ENCODE measurements at places on chromosomes 2 and 18. TPM values are rescaled to one million over a fixed set of nuclear protein-coding genes. Genes with fewer than 3 reads are reported as not detected.

Gene GAREM2
- 16.9 TPM for total RNA-seq

Gene FEV
- 51.1 TPM for total RNA-seq

Gene TMEM169
- total RNA-seq, result 2.1 TPM

DNA sequence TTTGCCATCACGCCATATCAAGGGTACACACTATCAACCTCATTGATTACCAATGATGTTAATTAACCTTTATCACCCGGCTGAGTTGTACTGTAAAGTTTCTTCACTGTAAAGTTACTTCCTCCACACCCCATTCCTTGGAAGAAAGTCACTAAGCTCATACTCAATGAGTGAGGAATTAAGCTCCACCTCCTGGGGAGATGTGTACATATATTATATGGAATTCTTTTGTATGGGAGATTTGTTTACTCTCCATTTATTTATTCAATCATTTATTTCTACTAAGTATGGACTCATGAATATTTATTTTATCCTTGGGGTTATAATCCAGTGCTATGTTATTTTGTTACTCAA is 56.8 kb downstream of the C2orf74 start:
- H3K4me3 ChIP-seq, result no peak overlapping the region
- DNase-seq, result no peak
- H3K4me1 ChIP-seq, result no peaks in the 10 kb centered on the region

- DNase-seq, result no peak
- H3K36me3 ChIP-seq, result no peaks in the 10 kb centered on the region
- no peaks in the 10 kb centered on the region for H3K27me3 ChIP-seq
- H3K4me3 ChIP-seq, result no peak overlapping the region
Observed at GRCh38 chr2:200158647-200159356, 147.7 kb upstream of the SPATS2L start.

- DNase-seq, result no peak
- no peaks in the 10 kb centered on the region for H3K36me3 ChIP-seq
- H3K27me3 ChIP-seq, result no peaks in the 10 kb centered on the region
- peak overlapping the region; percentile 68 for H3K4me3 ChIP-seq
- H3K27ac ChIP-seq, result peak overlapping the region; percentile 93
Observed at GRCh38 chr18:24112874-24113615, 25.8 kb upstream of the CABYR start.

Gene DUSP2
- 4.5 TPM for total RNA-seq

GRCh38 chr2:74991977-74992376 is 33.5 kb downstream of the POLE4 start:
- H3K4me1 ChIP-seq, result no peaks in the 10 kb centered on the region
- peak overlapping the region; percentile 33 for H3K27ac ChIP-seq
- no peak for DNase-seq
- no peaks in the 10 kb centered on the region for H3K36me3 ChIP-seq

GRCh38 chr2:38526195-38526594 is 76.5 kb downstream of the HNRNPLL start:
- peaks cover 19% of the 10 kb centered on the region for H3K4me1 ChIP-seq
- no peak for DNase-seq
- no peak overlapping the region for H3K4me3 ChIP-seq
- no peak overlapping the region for H3K27ac ChIP-seq

Gene PIEZO2
- 21.8 TPM for total RNA-seq

GRCh38 chr2:233448220-233448559 is 93.9 kb downstream of the DGKD start:
- H3K27ac ChIP-seq, result no peak overlapping the region
- H3K27me3 ChIP-seq, result no peaks in the 10 kb centered on the region
- no peak for DNase-seq
- no peak overlapping the region for H3K4me3 ChIP-seq
- H3K4me1 ChIP-seq, result peaks cover 12% of the 10 kb centered on the region

Gene SLC30A3
- 0.53 TPM for total RNA-seq

Gene EPB41L3
- total RNA-seq, result 58.1 TPM

DNA sequence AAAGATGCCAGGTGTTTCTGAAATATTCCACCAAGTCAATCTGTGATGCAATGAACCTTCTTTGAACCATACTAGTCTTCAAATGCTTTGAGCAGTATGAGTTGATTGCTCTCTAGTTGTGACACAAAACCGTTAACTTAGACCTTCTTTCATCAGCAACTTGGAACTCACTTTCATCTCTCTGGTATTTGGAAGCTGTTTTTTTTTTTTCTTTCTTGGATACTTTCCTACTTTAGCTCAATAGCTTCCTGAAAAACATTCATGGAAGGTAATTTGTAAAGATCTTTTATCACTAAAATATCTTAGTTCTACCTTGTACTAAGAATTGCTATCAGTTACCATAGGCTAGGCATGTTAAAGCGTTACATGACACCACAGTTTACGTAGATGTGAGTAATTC is 1071.9 kb upstream of the CHAC2 start:
- H3K4me1 ChIP-seq, result no peaks in the 10 kb centered on the region
- no peaks in the 10 kb centered on the region for H3K36me3 ChIP-seq
- no peak for DNase-seq

GRCh38 chr2:64967601-64968000 is 21.6 kb upstream of the SLC1A4 start:
- peaks cover 3% of the 10 kb centered on the region for H3K27me3 ChIP-seq
- H3K27ac ChIP-seq, result no peak overlapping the region
- H3K36me3 ChIP-seq, result no peaks in the 10 kb centered on the region
- H3K4me1 ChIP-seq, result no peaks in the 10 kb centered on the region
- no peak overlapping the region for H3K4me3 ChIP-seq

DNA sequence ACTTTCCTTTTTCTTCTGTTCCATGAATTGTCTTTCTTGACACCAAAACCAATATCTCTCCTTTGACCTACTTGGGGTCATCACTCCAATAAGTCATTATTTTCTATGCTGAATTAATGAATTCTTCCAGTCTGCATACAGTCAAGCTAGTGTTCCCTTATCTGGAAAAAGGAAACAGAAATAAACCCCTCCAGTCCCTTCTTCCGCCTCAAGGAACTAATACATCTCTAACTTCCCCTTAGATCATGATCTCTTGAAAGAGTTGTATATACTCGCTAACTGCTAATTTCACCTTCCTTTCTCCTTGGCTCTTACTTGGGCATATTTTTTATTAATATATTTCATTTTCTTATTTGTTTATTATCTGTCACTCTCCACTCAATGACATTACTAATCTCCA is 7.3 kb upstream of the ARHGAP15 start:
- DNase-seq, result no peak
- no peak overlapping the region for H3K4me3 ChIP-seq

GRCh38 chr2:84865181-84865783 is 15.6 kb downstream of the TRABD2A start:
- peaks cover 11% of the 10 kb centered on the region for H3K27me3 ChIP-seq
- no peak for DNase-seq
- no peaks in the 10 kb centered on the region for H3K36me3 ChIP-seq
- H3K4me1 ChIP-seq, result no peaks in the 10 kb centered on the region
